Aorta (tissue), 5 donors: ENCODE measurements at places on chromosomes 13 and 19.

- H3K27ac ChIP-seq = no peak overlapping the region
- no peaks in the 10 kb centered on the region for H3K4me1 ChIP-seq
- no peak overlapping the region for H3K4me3 ChIP-seq
- H3K27me3 ChIP-seq = no peaks in the 10 kb centered on the region
- H3K36me3 ChIP-seq = no peaks in the 10 kb centered on the region
These were observed 209.1 kb downstream of the OLFM4 start for GRCh38 chr13:53237696-53238095.

- no peaks in the 10 kb centered on the region for H3K4me1 ChIP-seq
- no peaks in the 10 kb centered on the region for H3K36me3 ChIP-seq
- no peaks in the 10 kb centered on the region for H3K27me3 ChIP-seq
- DNase-seq = no peak
These were observed 6.8 kb downstream of the PARP4 start for GRCh38 chr13:24505756-24506155.

- DNase-seq = no peak
- H3K4me1 ChIP-seq = no peaks in the 10 kb centered on the region
- no peak overlapping the region for H3K27ac ChIP-seq
- H3K36me3 ChIP-seq = no peaks in the 10 kb centered on the region
- H3K4me3 ChIP-seq = no peak overlapping the region
- H3K27me3 ChIP-seq = no peaks in the 10 kb centered on the region
These were observed 3.0 kb upstream of the NCCRP1 start for GRCh38 chr19:39193803-39194202.

DNA sequence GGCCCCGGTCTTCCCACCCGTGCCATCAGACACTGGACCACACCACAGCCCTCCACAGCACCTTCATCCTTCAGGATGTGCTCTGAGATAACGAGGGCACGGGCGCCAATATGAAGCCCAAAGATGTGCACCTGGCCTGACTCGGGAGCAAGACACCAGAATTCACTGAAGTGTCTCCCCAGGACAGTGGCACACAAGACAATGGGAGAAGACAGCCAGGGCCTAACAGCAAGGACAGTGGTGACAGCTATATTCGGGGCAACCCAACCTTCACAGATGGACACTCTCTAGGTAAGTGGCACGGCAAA is 7.2 kb downstream of the DDX39A start:
- no peaks in the 10 kb centered on the region for H3K27me3 ChIP-seq
- no peaks in the 10 kb centered on the region for H3K4me1 ChIP-seq
- no peak for DNase-seq

DNA sequence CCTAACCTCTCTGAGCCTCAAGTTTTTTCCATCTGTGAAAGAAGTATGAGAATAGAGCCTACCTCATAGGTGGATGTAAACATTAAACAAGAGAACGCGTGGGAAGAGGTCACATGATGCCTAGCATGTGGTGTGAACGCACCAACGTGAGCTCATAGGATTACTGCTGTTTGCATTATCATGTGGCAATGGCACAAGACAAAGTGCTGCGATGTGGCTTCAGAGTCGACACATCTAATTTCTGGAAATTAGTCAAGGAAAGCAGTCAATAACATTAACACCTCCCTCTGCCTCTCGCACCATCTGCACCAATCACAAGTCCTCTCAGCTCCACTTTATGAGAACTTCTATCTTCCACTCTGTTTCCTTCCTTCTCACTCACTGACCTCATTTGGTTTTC is 489.7 kb downstream of the COG6 start:
- no peaks in the 10 kb centered on the region for H3K36me3 ChIP-seq
- H3K27me3 ChIP-seq = no peaks in the 10 kb centered on the region
- H3K4me3 ChIP-seq = no peak overlapping the region

GRCh38 chr13:31846961-31847752 is 107.8 kb downstream of the RXFP2 start:
- no peak for DNase-seq
- H3K4me1 ChIP-seq = peaks cover 2% of the 10 kb centered on the region
- peak overlapping the region; percentile 98 for H3K4me3 ChIP-seq
- peak overlapping the region; percentile 78 for H3K27ac ChIP-seq
- no peaks in the 10 kb centered on the region for H3K36me3 ChIP-seq

DNA sequence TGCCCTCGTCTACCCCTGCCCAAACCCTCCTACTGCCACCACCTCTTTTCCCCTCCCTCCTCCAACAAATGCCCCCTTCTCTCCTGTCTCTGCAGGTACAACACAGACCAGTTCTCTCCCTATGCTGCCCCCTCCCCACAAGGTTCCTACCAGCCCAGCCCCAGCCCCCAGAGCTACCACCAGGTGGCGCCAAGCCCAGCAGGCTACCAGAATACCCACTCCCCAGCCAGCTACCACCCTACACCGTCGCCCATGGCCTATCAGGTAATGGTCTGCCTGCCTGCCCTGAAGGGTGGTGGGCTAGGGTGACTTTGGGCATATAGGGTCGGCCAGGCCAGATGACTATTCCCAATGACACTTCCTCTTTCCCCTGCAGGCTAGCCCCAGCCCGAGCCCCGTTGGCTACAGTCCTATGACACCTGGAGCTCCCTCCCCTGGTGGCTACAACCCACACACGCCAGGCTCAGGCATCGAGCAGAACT is 6.5 kb upstream of the TIMM50 start:
- H3K27ac ChIP-seq = no peak overlapping the region
- no peaks in the 10 kb centered on the region for H3K36me3 ChIP-seq
- H3K27me3 ChIP-seq = no peaks in the 10 kb centered on the region
- H3K4me1 ChIP-seq = no peaks in the 10 kb centered on the region
- no peak for DNase-seq

- DNase-seq = no peak
- no peaks in the 10 kb centered on the region for H3K27me3 ChIP-seq
- H3K27ac ChIP-seq = peak overlapping the region; percentile 46
- no peak overlapping the region for H3K4me3 ChIP-seq
- H3K36me3 ChIP-seq = no peaks in the 10 kb centered on the region
These were observed 4.2 kb downstream of the ZNF506 start for GRCh38 chr19:19817357-19817756.

- no peak for DNase-seq
- no peak overlapping the region for H3K4me3 ChIP-seq
- no peak overlapping the region for H3K27ac ChIP-seq
These were observed 648.0 kb downstream of the DACH1 start for GRCh38 chr13:71218960-71219359.

- no peaks in the 10 kb centered on the region for H3K36me3 ChIP-seq
- H3K27ac ChIP-seq = no peak overlapping the region
- no peak overlapping the region for H3K4me3 ChIP-seq
- H3K27me3 ChIP-seq = no peaks in the 10 kb centered on the region
- DNase-seq = no peak
These were observed 2.0 kb downstream of the BICRA start for GRCh38 chr19:47610902-47611301.

DNA sequence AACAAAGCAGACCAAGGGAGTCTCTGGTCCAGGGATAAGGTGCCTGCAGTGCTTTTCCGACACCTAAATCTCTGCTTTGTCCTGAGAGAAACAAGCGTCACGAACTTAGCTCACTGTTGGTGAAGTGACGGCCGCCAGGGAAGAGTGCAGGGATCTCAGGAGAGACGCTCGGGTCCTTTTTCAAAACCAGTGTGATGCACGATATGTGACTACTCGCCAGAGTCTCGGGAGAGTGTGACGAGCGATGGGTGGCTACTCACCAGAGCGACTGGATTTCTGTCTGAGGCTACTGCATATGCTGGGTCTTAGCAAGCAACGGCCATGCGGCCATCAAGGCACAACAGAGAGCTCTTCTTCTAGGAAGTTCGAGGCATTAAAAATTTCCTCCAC is 16.5 kb upstream of the CFAP97D2 start:
- H3K4me3 ChIP-seq = no peak overlapping the region
- H3K27me3 ChIP-seq = no peaks in the 10 kb centered on the region
- no peaks in the 10 kb centered on the region for H3K36me3 ChIP-seq

- no peaks in the 10 kb centered on the region for H3K27me3 ChIP-seq
- H3K4me3 ChIP-seq = no peak overlapping the region
- H3K27ac ChIP-seq = no peak overlapping the region
- no peaks in the 10 kb centered on the region for H3K36me3 ChIP-seq
- no peaks in the 10 kb centered on the region for H3K4me1 ChIP-seq
These were observed 478.4 kb downstream of the PCDH9 start for GRCh38 chr13:66751691-66752090.

DNA sequence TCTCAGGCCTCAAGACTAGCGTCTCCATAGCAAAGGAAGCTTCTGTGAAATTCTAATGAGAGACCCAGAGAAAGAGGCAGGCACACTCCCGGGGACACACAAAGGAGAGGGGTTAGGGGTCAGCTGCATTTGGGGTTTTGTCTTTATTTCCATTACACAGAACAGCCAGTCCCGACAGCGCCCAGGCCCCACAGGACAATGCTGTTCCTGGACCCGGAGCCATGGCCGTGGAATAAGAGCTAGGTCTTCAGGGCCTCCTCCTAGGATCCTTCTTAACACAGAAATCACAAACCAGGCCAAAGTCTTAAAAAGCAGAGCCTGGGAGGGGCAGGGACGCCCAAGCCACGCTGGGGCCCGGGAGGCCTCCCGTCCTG is 22.8 kb downstream of the KCTD15 start:
- no peak overlapping the region for H3K27ac ChIP-seq
- H3K4me1 ChIP-seq = no peaks in the 10 kb centered on the region
- H3K4me3 ChIP-seq = no peak overlapping the region
- no peaks in the 10 kb centered on the region for H3K27me3 ChIP-seq
- no peak for DNase-seq
- no peaks in the 10 kb centered on the region for H3K36me3 ChIP-seq

GRCh38 chr19:8204961-8205360 is 4.2 kb upstream of the CERS4 start:
- DNase-seq = no peak
- H3K36me3 ChIP-seq = no peaks in the 10 kb centered on the region
- no peaks in the 10 kb centered on the region for H3K27me3 ChIP-seq
- H3K4me3 ChIP-seq = no peak overlapping the region
- no peaks in the 10 kb centered on the region for H3K4me1 ChIP-seq

GRCh38 chr19:8611391-8611876 is 919 bp upstream of the ADAMTS10 start:
- H3K4me3 ChIP-seq = no peak overlapping the region
- H3K36me3 ChIP-seq = no peaks in the 10 kb centered on the region
- no peaks in the 10 kb centered on the region for H3K27me3 ChIP-seq
- H3K4me1 ChIP-seq = no peaks in the 10 kb centered on the region
- DNase-seq = peak; percentile 80
- H3K27ac ChIP-seq = peak overlapping the region; percentile 0

DNA sequence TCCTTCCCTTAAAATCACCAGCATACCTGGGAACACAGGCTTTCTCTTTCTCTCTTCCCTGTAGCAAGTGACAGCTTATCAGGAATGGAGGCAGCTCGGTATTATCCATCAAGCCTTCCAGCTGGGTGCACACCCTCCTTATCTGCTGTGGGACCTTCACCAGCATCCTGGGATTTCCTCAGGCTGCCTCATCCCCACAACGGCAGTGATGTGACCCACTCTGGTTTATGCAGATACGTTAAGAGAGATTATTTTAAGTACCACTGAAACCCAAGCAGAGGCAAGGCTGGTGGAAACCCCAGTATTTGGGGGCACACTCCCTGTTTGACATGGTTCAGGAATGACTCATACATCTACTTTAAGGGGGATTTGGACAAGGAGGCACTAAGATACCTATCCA is 192.1 kb downstream of the TM9SF2 start:
- no peaks in the 10 kb centered on the region for H3K36me3 ChIP-seq
- no peaks in the 10 kb centered on the region for H3K27me3 ChIP-seq
- DNase-seq = no peak
- no peak overlapping the region for H3K4me3 ChIP-seq
- H3K27ac ChIP-seq = no peak overlapping the region

DNA sequence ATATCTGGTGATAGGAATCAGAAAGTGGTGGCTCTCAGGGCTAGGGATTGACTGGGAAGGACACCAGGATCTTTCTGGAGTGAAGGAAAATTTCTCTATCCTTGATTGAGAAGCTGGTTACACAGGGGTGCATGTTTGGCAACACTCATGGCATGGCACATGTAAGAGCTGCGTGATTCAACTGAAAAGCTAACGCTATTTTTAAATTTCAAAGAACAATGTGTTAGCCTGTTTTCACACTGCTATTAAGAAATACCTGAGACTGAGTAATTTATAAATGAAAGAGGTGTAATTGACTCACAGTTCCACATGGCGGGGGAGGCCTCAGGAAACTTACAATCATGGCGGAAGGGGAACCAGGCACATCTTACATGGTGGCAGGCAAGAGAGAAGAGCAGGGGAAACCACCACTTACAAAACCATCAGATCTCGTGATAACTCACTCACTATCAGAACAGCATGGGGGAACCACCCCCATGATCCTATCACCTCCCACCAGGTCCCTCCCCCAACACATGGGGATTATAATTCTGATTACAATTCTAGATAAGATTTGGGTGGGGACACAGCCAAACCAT is 7.4 kb downstream of the SIGLEC8 start:
- DNase-seq = no peak
- no peak overlapping the region for H3K4me3 ChIP-seq
- no peaks in the 10 kb centered on the region for H3K4me1 ChIP-seq
- no peak overlapping the region for H3K27ac ChIP-seq
- H3K27me3 ChIP-seq = no peaks in the 10 kb centered on the region

DNA sequence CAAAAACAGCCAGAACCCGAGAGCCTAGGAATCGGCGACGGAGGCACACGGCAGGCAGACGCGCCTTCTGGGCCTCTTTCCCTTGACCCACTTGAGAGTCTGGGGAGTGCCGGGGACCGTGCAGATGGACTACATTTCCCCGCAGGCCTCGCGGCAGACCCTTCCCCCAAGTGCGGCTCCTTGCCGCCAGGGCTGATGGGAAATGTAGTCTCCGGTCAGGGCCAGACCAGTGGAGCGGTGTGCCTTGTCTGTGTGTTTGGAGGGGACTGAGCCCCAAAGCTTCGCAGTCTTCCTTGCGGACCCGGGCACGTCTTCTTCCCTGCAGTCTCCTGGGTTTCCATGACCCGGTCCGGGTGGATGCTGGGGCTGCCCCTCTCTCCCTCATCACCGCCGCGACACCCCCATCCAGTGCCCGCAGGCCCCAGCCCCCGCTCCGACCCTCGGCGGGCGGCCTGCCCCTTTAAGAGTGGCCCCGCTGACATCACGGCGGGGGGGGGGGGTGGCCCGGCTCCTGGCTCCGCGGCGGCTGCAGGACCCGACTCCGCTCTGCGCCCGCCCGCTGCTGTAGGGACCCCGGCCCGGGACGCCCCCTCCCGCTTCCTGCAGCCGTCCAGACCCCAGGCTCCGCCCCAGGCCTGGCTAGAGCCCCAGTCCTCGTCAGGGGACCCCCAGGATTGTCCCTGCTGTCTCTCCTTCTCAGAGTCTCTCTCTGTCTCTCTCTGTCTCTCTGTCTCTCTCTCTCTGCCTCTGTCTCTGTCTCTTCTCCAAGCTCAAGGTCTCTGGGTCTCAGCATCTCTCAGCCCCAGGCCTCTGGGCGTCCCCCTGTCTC is 758 bp upstream of the CACNG7 start:
- DNase-seq = no peak
- H3K27me3 ChIP-seq = no peaks in the 10 kb centered on the region
- no peaks in the 10 kb centered on the region for H3K36me3 ChIP-seq
- H3K4me1 ChIP-seq = no peaks in the 10 kb centered on the region
- H3K27ac ChIP-seq = no peak overlapping the region

- DNase-seq = no peak
- no peaks in the 10 kb centered on the region for H3K27me3 ChIP-seq
- H3K4me1 ChIP-seq = peaks cover 2% of the 10 kb centered on the region
- no peak overlapping the region for H3K27ac ChIP-seq
- peaks cover 2% of the 10 kb centered on the region for H3K36me3 ChIP-seq
These were observed 9.5 kb downstream of the SMAD9 start for GRCh38 chr13:36910545-36910944.
